Globus pallidus (tissue), 1 donor: ENCODE measurements at places on chromosomes 12 and 14.

- no peak for DNase-seq
These were observed 132.1 kb upstream of the RTL1 start for GRCh38 chr14:101035466-101036225.

DNA sequence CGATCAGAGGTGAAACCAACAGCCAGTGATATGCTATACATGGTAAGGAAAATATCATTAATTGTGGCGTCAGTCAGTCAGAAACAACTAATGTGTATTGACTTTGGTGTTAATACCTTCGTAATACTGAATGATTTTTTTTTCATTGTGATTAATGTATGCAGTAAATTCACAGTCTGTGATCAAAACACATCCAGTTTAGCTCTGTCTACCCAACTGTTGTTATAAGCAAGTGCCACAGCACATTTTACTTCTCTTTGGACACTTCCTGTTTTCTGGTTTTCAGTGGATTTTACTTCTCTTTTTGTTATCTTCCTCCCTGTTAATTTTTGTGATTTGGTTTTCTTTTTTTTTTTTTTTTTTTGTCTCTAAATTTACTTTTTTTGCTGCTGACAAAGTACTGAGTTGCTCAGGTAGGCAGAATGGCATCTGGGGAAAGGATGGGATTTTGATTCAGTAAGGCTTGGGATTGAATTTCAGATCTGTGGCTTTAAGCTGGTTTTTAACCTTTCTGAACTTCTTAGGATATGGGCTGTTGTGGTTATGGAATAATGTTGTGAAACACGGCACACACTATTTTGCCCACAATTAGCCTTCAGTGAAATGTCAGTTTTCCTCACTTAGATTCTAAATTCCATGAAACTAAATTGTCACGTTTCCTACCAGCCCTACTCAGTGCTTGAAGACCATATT, 604 bp downstream of the GLIPR1 start:
- DNase-seq: no peak

- DNase-seq: no peak
These were observed 13.5 kb downstream of the EXD2 start for GRCh38 chr14:69204753-69205152.

- no peak for DNase-seq
These were observed 206.0 kb upstream of the PLEKHG7 start for GRCh38 chr12:92496790-92497189.

DNA sequence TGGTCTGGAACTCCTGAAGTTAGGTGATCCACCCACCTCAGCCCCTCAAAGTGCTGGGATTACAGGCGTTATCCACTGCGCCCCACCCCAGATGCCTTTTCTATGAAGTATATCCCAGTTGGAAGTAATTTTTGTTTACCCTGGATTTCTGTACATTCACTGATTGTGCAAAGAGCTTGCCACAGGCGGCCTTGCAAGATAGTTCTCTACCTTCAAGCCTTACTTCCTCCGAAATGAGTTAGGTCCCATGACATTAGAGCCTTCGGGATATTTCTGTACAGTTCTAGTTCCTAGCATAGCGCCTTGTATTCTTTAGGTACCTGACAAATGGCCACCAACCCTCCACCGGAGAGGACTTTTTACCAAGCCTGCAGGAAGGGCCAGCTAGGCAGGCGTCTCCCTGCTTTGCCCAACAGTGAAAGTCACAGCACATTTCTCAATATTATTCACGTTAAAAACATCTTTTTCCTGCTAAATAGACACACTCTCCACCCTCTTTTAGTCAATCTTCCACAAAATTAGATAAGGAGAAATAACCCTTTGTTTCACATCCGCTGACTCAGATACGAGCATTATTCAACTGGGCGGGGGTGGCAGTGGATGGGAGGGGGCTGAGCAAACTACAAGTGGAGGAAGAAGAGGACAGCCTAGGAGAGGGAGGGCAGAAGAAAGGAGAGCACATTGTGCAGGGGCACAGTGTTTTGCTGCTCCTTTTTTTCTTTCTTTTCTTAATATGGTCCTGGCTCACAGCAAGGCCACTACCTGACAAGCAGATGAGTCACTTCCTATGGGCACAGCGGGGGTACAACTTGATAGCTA, 40.0 kb upstream of the CAPRIN2 start:
- no peak for DNase-seq

DNA sequence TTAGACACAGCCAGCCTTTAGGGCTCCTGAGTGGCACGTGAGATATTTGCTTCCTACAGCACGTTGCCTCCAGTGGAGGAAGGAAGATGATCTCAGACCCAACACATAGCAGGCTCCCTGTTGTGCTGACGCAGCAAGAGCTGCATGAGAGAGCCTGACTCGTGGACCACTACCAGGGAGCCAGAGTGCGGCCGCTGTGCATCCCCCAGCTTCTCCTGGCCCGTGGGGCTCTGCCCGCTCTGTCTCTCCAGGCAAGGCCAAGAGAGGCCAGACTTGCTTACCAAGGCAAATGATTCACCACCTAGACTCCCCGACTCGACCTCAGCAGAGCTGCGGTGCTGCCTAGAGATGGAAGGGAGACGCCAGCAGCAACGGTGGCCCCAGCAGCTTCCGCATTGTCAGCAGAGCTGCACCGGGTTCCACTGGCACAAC, 37.5 kb downstream of the MAP3K9 start:
- no peak for DNase-seq

DNA sequence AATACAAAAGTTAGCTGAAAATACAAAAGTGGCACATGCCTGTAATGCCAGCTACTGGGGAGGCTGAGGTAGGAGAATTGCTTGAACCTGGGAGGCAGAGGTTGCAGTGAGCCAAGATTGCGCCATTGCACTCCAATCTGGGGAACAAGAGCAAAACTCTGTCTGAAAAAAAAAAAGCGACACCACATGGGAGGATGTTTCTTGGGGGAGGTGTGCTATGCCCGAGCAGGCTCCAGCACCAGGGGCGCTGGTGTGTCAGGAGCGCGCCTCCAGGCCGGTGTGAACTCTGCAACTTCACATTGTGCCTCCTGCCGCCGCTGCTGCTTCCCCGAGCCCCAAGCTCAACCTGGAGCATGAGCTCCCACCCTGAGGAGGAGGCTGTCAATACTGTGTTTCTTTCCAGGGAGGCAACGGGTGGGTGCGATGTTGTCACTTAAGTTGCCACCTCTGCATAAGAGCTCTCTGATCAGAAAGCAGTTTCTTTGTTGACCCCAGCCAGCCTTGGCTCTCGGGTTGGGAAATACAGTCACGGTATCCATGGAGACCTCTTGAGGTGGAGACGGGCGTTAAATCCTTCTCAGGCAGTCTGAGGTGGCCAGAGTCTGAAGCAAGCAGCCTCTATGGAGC, 18.9 kb downstream of the DEGS2 start:
- no peak for DNase-seq

DNA sequence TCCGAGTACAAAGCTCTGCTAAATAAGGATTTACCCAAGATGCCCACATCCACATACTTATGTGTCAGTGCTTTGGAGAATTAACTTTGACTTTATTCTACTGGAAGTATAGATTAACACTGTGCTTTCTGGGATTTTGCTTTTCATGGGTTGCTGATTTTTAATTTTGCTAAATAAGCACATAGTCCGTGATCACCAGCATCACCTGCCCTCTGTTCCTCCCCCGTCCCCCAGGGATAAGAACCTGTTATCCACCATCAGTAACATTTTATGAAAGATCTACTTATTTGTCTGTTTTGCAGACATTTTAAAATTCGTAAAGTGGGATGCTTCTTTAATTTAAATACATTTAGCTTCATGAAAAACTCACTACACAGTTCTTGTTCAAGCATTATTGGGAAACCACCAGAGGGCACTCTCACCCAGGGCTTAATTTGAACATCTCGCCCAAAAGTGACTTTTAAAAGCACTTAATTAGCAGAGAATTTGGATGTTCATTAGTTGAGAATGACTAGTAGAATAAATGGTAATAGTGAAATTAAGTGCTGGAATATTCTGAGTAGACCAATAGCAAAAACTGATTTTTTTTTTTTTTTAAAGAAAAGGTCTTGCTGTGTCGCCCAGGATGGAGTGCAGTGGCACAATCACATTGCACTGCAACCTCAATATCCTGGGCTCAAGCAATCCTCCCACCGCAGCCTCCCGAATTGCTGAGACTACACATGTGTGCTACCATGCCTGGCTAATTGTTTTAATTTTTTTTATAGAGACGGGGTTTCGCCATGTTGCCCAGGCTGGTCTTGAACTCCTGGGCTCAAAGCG, 35.7 kb downstream of the MRPL42 start:
- DNase-seq: peak; percentile 34

DNA sequence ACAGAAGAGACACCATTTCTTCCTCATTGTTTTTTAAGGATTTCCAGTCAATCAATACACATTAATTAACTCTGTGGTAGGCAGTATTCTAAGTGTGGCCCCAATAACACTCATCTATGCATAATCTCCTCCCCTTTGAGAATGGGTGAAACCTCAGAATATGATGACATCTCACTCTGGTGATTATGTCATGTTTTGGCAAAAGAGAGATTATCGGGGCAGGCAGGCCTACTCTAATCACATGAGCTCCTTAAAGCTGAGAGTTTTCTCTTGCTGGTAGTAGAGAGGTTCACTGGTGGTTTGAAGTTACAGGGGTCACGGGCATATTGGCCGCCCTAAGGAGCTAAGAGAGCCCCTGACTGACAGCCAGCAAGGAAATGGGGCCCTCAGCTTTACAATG, 7.1 kb upstream of the LGMN start:
- no peak for DNase-seq

DNA sequence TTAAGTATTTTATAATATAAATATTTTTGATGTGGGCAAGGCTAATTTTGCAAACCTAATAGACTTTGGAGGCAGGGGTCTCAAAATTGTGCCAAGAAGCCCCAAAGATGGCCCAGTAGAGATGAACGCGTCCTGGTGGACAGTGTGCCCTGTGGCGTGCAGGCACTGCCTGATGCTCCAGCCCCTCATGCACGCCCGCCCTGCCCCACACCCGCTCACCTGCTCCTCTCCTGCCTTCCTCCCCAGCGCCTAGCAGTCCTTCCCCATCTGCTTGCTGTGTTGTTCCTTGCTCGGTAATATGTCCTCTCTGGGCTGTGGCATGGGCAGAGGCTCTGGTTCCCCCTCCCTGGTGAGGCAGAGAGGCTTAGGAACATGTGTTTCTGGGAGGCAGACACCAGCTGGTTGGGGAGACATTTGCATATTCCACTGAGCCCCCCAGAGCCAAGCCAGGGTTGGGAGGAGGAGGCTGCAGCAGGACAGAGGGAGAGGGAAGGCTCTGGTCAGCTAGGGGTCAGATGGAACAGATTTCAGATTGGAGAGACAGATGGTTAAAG, 46.8 kb upstream of the GPATCH2L start:
- no peak for DNase-seq

GRCh38 chr12:6494258-6494743, 399 bp downstream of the NCAPD2 start:
- no peak for DNase-seq

DNA sequence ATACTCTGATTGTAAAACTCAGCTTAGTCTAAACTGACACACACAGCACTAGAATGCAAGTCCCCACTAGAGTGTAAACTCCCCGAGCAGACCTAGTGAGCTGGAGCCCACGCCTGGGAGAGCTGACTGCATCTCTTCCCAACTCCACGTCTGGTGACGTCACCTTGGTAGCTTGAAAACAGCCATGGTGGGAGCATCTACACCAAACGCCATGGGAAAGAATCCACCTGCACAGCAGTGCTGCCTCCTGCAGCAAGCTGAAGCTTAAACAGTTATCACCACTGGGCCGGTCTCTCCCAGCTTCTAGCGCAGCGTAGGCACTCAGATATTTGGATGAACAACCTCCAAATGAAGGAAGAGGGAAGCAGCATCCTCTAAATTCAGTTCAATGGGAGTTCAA, 4.3 kb upstream of the PAPLN start:
- DNase-seq: no peak

DNA sequence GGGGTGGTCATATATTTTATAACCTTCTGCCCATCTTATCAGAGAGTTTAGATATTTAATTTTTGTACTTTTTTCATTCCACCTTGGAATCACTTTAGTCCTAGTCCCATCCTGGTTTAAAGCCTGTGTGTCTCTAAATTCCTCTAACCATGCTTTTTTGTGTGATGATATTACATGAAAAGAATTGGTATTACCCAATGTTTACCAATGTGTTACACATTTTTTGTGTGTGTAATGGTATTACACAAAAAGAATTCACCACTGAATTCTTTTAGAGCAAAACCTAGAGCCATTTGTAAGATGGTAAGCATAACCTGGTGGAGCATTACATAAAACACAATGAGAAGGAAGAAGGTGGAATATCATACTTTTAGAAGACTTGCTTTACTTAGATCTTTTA, 77.5 kb downstream of the FAR2 start:
- no peak for DNase-seq

DNA sequence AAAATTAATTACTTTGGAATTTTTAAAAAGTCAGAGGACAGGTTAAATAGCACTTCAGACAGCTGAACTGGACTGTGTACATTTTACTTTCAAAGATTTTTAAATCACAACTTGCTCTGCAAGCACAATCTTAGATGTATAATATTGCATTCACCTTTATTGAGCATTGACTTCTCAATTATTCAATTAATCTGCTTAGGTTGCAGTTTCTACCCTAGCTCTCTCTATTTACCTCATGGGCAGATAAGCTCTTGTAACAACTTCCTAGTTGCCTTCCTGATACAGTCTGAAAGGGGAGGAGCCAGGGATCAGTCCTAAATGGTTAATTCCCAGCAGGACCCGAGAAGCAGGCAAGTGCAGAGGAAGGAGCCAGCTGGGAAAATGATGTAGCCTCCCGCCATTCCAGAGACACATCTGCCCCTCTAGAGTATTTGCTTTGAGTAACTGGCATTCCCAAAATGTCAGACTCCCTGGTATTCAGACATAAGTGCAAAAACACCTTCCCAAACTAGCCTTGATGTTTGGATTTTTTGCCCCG, 302.8 kb downstream of the GALC start:
- no peak for DNase-seq

GRCh38 chr12:48235796-48236333, 32.8 kb upstream of the OR10AD1 start:
- DNase-seq: no peak

GRCh38 chr12:43336962-43337555, 214.9 kb downstream of the ADAMTS20 start:
- DNase-seq: peak; percentile 4

- DNase-seq: no peak
These were observed 66.6 kb upstream of the SCN8A start for GRCh38 chr12:51524386-51524901.

DNA sequence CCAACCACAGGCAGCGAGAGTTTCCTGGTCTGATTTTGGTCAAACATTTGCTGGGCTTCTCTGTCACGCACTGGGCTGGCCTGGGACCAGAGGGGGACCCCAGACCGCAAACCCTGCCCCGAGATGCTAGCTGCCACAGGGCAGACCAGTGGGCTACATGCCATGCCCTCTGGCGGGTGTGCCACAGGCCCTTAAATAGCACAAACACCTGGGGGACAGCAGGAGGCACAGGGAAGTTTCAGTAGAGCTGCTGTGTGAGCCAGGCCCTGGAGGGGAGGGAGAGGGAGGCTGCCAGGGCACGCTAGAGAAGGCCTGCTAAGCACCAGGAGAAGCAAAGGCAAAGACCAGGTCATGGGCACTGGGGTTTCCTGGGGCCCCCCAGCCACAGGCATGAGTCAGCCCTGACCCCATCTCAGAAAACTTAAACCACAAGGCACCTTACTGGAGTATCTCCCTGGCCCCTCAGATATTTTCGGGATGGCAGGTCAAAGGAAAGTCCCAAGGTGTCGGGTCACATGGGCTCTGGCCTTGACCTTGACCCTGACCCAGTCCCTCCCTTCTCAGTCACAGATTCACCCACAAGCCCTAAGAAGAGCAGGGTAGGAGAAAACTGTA, 29.2 kb downstream of the ITPK1 start:
- DNase-seq: no peak

GRCh38 chr12:121288986-121289385, 7.5 kb downstream of the CAMKK2 start:
- DNase-seq: no peak
